Tongue (tissue), 3 donors: ENCODE measurements at places on chromosomes 3 and 15. TPM values are rescaled to one million over a fixed set of nuclear protein-coding genes. Genes with fewer than 3 reads are reported as not detected.
A peak's percentile ranks its signal among the peaks of the same experiment; 100 is the strongest.

GRCh38 chr15:80121546-80121945 lies 31.3 kb upstream of the FAH start:
- DNase-seq, result peak; percentile 5

- DNase-seq, result peak; percentile 54
Observed at GRCh38 chr3:28286595-28286994, 45.2 kb downstream of the CMC1 start.

DNA sequence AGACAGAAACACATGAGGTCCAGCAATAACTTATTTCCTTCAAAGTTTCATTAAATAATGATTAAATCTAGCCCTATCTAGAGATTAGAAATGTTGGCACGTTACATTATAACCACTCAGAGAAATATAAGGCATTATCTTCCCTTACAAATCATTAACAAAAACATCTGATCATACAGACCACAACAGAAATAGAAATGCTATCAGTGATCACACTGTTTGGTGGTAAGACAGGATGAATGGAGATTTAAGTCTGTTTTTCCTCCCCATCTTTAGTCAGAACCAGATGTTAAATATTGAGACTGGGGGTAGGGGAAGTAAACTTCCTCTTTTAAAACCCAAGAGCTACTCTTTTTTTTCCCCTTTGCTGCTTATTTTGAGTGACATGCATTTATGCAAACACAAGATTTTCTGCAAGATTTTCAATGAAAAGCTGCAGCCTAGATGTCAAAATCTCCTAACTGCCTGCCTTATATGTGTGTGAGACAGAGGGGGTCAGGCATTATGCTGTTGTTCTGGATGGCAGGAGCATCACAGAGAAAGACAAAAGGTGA lies 70.4 kb downstream of the CBLB start:
- no peak for DNase-seq

The IQCF5 gene
- not detected for total RNA-seq

GRCh38 chr3:86388820-86389219 lies 602.1 kb downstream of the VGLL3 start:
- no peak for DNase-seq

The ITPR1 gene
- total RNA-seq, result 47.3 TPM

The C3orf85 gene
- total RNA-seq, result not detected

DNA sequence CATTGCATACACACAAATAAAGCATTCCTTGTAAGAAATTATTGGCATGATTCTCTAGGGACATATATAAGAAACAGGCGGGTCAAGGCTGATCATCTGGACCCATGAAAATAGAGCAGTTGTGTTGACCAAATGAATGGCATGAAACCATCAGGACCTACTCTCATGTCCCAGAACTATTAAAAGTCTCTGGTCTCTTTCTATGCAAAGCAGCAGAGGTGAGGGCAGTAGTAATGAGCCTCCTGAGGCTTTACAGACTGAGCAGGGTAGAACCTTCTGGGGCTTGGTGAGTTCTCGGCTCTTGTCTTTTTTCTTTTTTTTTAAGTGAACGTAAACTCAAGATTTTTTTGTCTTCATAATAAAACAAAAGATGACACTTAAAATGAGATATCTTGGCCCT lies 9.3 kb downstream of the GLDN start:
- DNase-seq, result no peak

The NANOGP8 gene
- not detected for total RNA-seq

GRCh38 chr3:195154111-195154791 lies 116.7 kb downstream of the XXYLT1 start:
- DNase-seq, result no peak

The DGKG gene
- total RNA-seq, result 2.2 TPM

GRCh38 chr3:96900566-96900965 lies 86.2 kb downstream of the EPHA6 start:
- DNase-seq, result no peak

DNA sequence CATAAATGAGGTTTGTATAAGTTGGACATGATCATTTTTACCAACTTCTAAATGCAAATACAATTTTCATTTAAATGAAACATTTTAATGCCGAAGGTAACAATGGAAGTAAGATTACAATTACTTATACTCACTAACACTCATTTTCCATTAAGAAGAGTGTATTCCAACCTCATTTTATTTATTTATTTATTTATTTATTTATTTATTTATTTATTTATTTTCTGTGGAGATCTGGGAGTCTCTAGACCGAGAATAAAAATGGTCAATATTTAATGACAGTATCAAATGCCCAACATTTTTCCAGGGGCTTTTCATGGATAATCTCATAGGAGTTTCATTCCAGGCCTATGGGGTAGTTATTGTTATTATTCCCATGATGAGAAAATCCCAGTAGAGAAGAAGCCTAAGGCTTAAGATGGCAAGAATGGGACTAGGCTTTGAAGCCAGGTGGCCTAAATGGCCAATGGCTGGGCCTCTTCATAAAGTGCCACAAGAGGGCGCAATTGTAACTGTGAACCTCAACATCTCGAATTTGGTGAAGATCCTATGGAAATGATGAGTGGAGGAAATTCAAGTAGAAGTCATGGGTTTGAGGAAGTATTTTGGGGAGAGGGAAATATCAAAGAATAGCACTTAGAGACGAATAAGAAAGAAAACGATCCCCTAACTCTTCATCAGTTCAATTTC lies 21.3 kb downstream of the VGLL3 start:
- no peak for DNase-seq

The NRG4 gene
- total RNA-seq, result not detected

The GOLGA6D gene
- total RNA-seq, result not detected

DNA sequence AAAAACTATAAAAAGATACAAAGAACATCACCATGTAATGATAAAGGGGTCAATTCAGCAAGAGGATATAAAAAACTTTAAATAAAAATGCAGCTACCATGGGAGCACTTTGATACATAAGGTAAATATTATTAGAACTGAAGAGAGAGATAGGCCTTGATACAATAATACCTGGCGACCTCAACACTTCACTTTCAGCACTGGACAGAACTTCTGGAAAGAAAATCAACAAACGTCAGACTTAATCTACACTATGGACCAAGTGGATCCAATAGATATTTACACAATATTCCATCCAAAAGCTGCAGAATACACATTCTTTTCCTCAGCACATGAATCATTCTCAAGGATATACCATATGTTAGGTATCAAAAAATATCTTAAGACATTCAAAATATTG lies 42.0 kb downstream of the WDR49 start:
- no peak for DNase-seq

- DNase-seq, result peak; percentile 53
Observed at GRCh38 chr3:170418422-170419398, at the start of gene CLDN11. Gene CLDN11 (plus strand): TSS chr3:170418868. CDS start chr3:170419067, 199 bp downstream.

GRCh38 chr15:46174122-46174521 lies 539.3 kb downstream of the SQOR start:
- DNase-seq, result no peak

GRCh38 chr15:74609938-74610301 lies 5.7 kb upstream of the CLK3 start:
- DNase-seq, result no peak
